ENCODE measurements at places on chromosomes 13 and 19. TPM values are rescaled to one million over a fixed set of nuclear protein-coding genes. Genes with fewer than 3 reads are reported as not detected.
A peak's percentile ranks its signal among the peaks of the same experiment; 100 is the strongest.

DNA sequence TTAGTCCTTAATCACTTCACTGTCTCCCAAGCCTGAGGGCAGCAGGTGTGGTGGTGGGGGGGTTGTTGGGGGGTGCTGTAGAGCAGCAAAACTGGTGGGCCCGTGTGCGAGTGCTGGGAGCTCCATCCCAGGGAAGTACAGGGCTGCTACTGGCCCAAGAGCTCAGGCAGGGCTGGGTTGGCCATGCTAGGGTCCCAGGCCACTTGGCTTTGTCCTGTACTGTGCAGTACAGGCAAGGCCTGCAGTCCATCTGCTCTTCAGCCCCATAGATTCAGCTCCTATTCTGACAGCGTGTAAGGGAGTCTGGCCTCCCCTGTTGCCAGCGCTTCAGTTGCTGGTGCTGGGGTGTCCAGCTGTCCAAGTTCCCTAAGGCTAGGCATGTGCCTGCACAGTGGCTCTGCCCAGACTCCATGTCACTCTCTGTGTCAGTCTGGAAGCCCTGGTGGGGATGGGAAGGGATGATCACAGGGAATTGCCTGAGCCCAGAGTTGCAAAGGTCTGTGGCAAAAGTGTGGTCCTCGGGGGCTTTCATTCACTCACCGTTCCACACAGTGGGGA lies 1261.7 kb downstream of the EFNB2 start:
- no peaks in the 10 kb centered on the region for H3K36me3 ChIP-seq
- H3K27me3 ChIP-seq: no peaks in the 10 kb centered on the region
- no peak for DNase-seq
- H3K4me3 ChIP-seq: no peak overlapping the region

- H3K36me3 ChIP-seq: no peaks in the 10 kb centered on the region
- H3K27me3 ChIP-seq: no peaks in the 10 kb centered on the region
- no peak for DNase-seq
- H3K4me1 ChIP-seq: peaks cover 15% of the 10 kb centered on the region
These were observed 192.8 kb upstream of the TSC22D1 start for GRCh38 chr13:44768775-44769581.

DNA sequence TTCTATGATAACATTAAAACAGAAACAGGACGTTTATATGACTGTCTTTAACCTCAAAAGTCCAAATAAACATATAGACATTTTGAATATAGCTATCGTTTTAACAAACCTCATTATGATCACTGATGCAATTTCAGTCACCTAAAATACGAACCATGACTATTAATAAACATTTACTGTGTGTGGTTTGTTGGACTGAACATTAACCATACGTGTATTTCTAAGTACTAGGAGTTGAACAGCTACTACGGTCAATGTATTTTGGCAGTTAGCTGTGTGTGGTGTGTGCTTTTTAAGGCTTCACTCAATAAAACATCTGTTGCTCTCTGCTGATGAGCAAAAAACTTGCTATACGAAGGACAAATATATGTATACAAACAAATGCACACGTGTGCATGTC lies 281.4 kb downstream of the ABCC4 start:
- no peaks in the 10 kb centered on the region for H3K27me3 ChIP-seq
- peaks cover 38% of the 10 kb centered on the region for H3K36me3 ChIP-seq
- no peaks in the 10 kb centered on the region for H3K4me1 ChIP-seq
- DNase-seq: no peak
- H3K27ac ChIP-seq: no peak overlapping the region

- DNase-seq: no peak
- no peaks in the 10 kb centered on the region for H3K36me3 ChIP-seq
- H3K4me3 ChIP-seq: peak overlapping the region; percentile 63
- H3K27me3 ChIP-seq: no peaks in the 10 kb centered on the region
- peak overlapping the region; percentile 89 for H3K27ac ChIP-seq
These were observed 14.3 kb downstream of the PTH2 start for GRCh38 chr19:49408816-49409440.

GRCh38 chr13:29709407-29710069 lies 114.0 kb upstream of the SLC7A1 start:
- no peak overlapping the region for H3K27ac ChIP-seq
- H3K4me1 ChIP-seq: no peaks in the 10 kb centered on the region
- H3K27me3 ChIP-seq: peaks cover 11% of the 10 kb centered on the region
- H3K36me3 ChIP-seq: no peaks in the 10 kb centered on the region
- DNase-seq: no peak

GRCh38 chr19:33348301-33349010 lies 25.1 kb upstream of the CEBPG start:
- H3K27ac ChIP-seq: no peak overlapping the region
- H3K4me3 ChIP-seq: no peak overlapping the region
- DNase-seq: no peak
- H3K27me3 ChIP-seq: peaks cover 40% of the 10 kb centered on the region

- no peaks in the 10 kb centered on the region for H3K4me1 ChIP-seq
- no peak within 1 kb of the TSS for H3K4me3 ChIP-seq
- no peak for DNase-seq
- H3K36me3 ChIP-seq: no peaks in the 10 kb centered on the region
- peaks cover 24% of the 10 kb centered on the region for H3K27me3 ChIP-seq
These were observed at the start of gene KLK5 for GRCh38 chr19:50952910-50953309. TSS of gene KLK5 (minus strand) at chr19:50953038. CDS start at chr19:50952657, 381 bp downstream.

DNA sequence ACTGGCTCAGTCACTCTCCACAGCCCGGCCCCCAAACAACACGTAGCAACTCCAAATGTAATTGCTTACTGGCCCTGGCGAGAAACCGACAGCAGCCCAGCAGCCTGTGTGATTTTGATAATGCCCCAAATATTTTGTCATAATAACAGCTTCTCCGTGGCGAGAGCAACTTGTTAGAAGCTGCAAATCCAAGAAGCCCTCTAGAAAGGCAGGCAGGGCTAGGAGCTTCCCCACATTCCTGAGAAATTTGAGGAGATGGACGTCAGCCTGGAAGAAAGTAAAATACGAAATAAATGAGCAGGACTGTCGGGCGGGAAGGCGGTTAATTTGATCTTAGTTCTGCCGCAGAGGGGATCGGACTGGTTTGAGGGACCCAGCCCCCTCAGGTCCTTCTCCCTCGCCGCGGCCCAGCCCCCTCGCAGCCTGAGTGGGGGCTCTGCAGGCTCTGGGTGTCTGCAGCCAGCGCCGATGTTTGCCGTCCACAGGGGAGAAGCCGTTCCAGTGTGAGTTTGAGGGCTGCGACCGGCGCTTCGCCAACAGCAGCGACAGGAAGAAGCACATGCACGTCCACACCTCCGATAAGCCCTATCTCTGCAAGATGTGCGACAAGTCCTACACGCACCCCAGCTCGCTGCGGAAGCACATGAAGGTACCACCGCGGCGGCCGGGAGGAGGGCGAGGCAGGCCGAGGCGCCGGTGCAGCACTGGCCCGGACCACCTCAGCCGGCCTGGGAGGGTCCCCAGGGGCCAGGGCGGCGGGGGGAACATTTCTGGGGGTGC lies 3.1 kb downstream of the ZIC2 start:
- DNase-seq: no peak
- H3K36me3 ChIP-seq: peaks cover 6% of the 10 kb centered on the region
- H3K4me3 ChIP-seq: no peak overlapping the region
- H3K4me1 ChIP-seq: peaks cover 16% of the 10 kb centered on the region
- H3K27me3 ChIP-seq: peaks cover 30% of the 10 kb centered on the region
- peak overlapping the region; percentile 94 for H3K27ac ChIP-seq

GRCh38 chr19:38210458-38210987 lies 13.5 kb downstream of the DPF1 start:
- H3K36me3 ChIP-seq: peaks cover 16% of the 10 kb centered on the region
- H3K27me3 ChIP-seq: peaks cover 40% of the 10 kb centered on the region
- H3K4me1 ChIP-seq: peaks cover 22% of the 10 kb centered on the region
- no peak for DNase-seq

GRCh38 chr19:41476583-41476982 lies 33.6 kb downstream of the ERICH4 start:
- no peak for DNase-seq
- peaks cover 39% of the 10 kb centered on the region for H3K27me3 ChIP-seq
- H3K27ac ChIP-seq: no peak overlapping the region
- H3K4me3 ChIP-seq: no peak overlapping the region

DNA sequence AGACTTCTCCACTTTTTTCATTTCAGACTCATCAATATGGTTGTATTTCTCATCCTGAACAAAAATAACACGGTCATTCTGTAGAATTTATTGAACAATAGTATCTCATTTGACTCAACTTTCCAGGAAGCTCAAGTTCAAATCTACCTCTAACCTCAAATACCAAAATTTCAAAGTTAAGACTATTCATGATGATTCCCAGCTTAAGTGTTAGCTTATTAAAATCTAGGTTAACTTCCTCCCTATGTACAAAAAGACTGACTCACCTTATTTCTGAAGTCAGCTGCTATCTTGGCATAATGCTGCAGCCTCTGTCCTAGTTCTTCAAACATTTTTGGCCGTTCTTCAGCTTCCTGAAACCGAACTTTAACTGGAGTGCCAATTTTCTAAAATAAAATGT lies 23.2 kb downstream of the HSPH1 start:
- H3K4me3 ChIP-seq: no peak overlapping the region
- H3K27ac ChIP-seq: peak overlapping the region; percentile 8
- DNase-seq: no peak
- peaks cover 22% of the 10 kb centered on the region for H3K4me1 ChIP-seq
- H3K27me3 ChIP-seq: no peaks in the 10 kb centered on the region
- peaks cover 54% of the 10 kb centered on the region for H3K36me3 ChIP-seq

- H3K4me3 ChIP-seq: no peak overlapping the region
- no peaks in the 10 kb centered on the region for H3K27me3 ChIP-seq
- H3K27ac ChIP-seq: no peak overlapping the region
- peaks cover 7% of the 10 kb centered on the region for H3K36me3 ChIP-seq
These were observed 5.9 kb downstream of the BORCS8 start for GRCh38 chr19:19185853-19186740.

GRCh38 chr13:102041544-102041943 lies 360.3 kb downstream of the FGF14 start:
- no peak overlapping the region for H3K27ac ChIP-seq
- H3K4me1 ChIP-seq: no peaks in the 10 kb centered on the region
- H3K27me3 ChIP-seq: no peaks in the 10 kb centered on the region

DNA sequence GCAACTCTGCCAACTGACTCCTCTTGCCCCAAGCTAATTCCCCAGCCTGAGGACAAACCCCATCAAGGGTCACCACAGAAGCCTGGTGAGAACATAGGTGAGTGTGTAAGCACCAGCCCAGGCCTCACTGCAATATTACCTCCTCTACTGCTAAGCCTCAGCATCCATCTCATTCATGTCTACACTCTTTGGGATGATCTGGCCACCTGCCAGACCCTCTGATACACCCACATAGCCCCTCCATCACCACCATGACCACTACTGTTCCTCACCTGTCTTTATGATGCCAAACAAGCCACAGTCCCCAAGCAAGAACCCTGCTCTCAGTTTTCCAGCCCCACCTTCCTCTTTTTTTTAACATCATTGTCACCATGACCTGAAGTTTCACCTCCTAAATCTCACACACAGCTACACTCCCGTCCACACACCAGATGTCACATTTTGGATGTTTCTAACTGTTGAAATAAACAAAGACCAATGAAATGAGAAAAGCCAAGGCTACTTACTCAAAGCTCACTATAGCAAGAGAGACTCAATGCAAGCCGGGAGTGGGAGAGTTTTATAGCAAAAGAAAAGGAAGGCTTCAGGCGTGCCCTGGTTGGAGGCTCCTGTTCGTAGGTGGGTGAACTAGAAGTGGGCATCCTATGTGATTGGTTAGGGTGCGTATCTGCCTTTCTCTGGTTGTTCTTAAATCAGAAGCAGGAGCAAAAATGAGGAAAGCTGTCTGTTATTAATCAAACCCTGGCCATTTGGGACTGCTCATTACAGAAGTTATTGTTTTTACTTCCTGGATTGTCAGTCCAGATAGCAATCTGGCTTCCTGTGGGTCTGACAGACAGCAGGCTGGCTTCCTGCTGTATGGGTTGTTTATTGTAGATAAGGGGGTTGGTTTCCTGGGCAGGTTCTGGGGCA lies 2.0 kb downstream of the ZNF792 start:
- H3K4me1 ChIP-seq: peaks cover 29% of the 10 kb centered on the region
- no peaks in the 10 kb centered on the region for H3K27me3 ChIP-seq
- H3K4me3 ChIP-seq: peak overlapping the region; percentile 96
- H3K27ac ChIP-seq: peak overlapping the region; percentile 93

GRCh38 chr13:40626561-40626960 lies 39.9 kb downstream of the FOXO1 start:
- DNase-seq: no peak
- peaks cover 94% of the 10 kb centered on the region for H3K4me1 ChIP-seq

DNA sequence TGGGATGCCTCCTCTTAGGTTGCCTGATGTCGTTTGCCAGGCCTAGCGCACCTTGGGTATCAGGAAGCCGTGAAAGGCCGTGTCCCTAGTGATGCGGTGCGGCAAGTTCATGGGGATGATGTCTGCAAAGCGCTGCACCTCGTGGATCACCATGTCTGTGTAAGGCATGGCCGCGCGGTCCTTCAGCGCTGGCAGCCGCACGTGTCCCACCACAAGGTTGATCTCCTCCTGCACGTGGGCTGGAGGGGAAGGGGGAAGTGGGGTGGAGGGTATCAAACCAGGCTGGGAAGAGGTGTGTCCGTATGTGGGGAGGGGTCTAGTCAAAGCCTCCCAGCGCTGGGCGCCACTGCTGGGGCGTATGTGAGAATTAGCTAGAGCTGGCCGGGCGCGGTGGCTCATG lies 23.2 kb downstream of the EGLN2 start:
- peak overlapping the region; percentile 76 for H3K27ac ChIP-seq
- peaks cover 30% of the 10 kb centered on the region for H3K4me1 ChIP-seq
- H3K4me3 ChIP-seq: no peak overlapping the region
- DNase-seq: no peak

GRCh38 chr19:49767381-49767780 lies 580 bp downstream of the AP2A1 start:
- no peak for DNase-seq
- H3K4me1 ChIP-seq: peaks cover 35% of the 10 kb centered on the region
- H3K4me3 ChIP-seq: peak overlapping the region; percentile 91
- no peaks in the 10 kb centered on the region for H3K27me3 ChIP-seq
- peak overlapping the region; percentile 84 for H3K27ac ChIP-seq

- H3K27me3 ChIP-seq: no peaks in the 10 kb centered on the region
- no peak overlapping the region for H3K4me3 ChIP-seq
- DNase-seq: no peak
- H3K36me3 ChIP-seq: no peaks in the 10 kb centered on the region
These were observed 245.9 kb downstream of the PCDH9 start for GRCh38 chr13:66984241-66984640.

- H3K27ac ChIP-seq: no peak overlapping the region
- H3K4me3 ChIP-seq: no peak overlapping the region
- no peaks in the 10 kb centered on the region for H3K27me3 ChIP-seq
- no peaks in the 10 kb centered on the region for H3K36me3 ChIP-seq
- H3K4me1 ChIP-seq: no peaks in the 10 kb centered on the region
These were observed 132.2 kb downstream of the PCDH9 start for GRCh38 chr13:67097892-67098452.

Gene ERF
- 47.3 TPM for total RNA-seq

Gene ATP1A3
- 6.2 TPM for total RNA-seq

Gene ZNF865
- total RNA-seq: 21.6 TPM

Gene ERICH4
- total RNA-seq: not detected

Gene TBC1D4
- 58.1 TPM for total RNA-seq

Gene FAM124A
- total RNA-seq: not detected

Gene CD37
- 328 TPM for total RNA-seq

Gene PPP1R15A
- 59.9 TPM for total RNA-seq

Gene S1PR5
- 0.81 TPM for total RNA-seq

Gene CPB2
- total RNA-seq: not detected
